ENCODE measurements at places on chromosomes 6 and 20. TPM values are rescaled to one million over a fixed set of nuclear protein-coding genes. Genes with fewer than 3 reads are reported as not detected.

Gene RPS6KA2
- total RNA-seq = 85.2 TPM

Gene MYCT1
- 9.9 TPM for total RNA-seq

Gene DEFB124
- 1.1 TPM for total RNA-seq

Gene LINC00237
- not detected for total RNA-seq

Gene PROKR2
- not detected for total RNA-seq

Gene ZSCAN16
- 3.8 TPM for total RNA-seq

All from stomach (tissue), 19 donors.